ENCODE measurements at places on chromosomes 12 and 14. TPM values are rescaled to one million over a fixed set of nuclear protein-coding genes. Genes with fewer than 3 reads are reported as not detected.

CPNE8 gene
- 9.4 TPM for total RNA-seq

ZBTB1 gene
- total RNA-seq = 43.0 TPM

NELL2 gene
- 0.53 TPM for total RNA-seq

GRCh38 chr12:5309654-5310053 lies 122.3 kb upstream of the NTF3 start:
- H3K27me3 ChIP-seq = no peaks in the 10 kb centered on the region
- no peaks in the 10 kb centered on the region for H3K36me3 ChIP-seq
- DNase-seq = no peak
- H3K27ac ChIP-seq = no peak overlapping the region
- H3K4me3 ChIP-seq = no peak overlapping the region

GRCh38 chr12:4566474-4566873 lies 4.5 kb downstream of the DYRK4 start:
- no peaks in the 10 kb centered on the region for H3K27me3 ChIP-seq
- H3K4me1 ChIP-seq = no peaks in the 10 kb centered on the region
- no peak overlapping the region for H3K4me3 ChIP-seq
- H3K27ac ChIP-seq = no peak overlapping the region

GRCh38 chr14:88765130-88765529 lies 27.6 kb downstream of the EML5 start:
- no peaks in the 10 kb centered on the region for H3K27me3 ChIP-seq
- H3K4me3 ChIP-seq = no peak overlapping the region
- no peaks in the 10 kb centered on the region for H3K4me1 ChIP-seq
- peak; percentile 78 for DNase-seq
- no peaks in the 10 kb centered on the region for H3K36me3 ChIP-seq

DNA sequence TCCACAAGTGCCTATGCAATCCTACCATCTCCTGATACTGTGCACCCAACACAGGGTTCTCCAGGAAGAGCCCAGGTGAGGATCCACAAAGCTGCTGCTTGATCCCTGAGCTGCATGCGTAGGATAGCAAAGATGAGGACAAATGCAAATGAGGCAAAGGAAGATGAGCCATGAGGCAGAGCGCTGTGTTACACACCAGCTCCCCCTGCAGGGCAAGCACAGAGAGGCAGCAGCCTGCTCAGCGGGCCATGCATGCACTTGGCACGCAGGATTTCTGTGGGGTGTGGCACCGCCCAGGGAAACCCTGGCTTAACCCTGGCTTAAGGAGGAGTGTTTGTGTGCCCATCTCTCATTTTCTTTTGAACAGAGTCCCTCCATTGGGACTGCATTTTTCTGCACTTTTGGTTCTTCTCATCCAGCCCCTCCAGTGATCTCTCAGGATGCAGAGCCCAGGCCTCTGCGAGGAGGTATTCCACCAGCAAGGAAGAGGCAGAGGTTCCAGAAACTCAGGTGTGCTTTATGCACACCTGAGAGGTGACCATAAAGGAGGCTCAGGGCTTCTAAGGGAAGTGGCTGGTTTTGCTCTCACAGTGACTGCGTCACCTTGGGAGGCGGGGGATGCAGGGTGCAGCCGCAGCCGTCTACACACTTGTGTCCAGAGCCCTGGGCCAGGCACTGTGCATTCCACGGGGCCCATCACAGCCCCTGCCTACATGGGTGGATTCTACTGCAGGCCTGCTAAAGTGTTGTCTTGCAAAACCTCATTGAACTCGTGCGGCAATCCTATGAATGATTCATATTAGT lies 973.3 kb upstream of the TMEM132C start:
- no peaks in the 10 kb centered on the region for H3K27me3 ChIP-seq
- no peak overlapping the region for H3K4me3 ChIP-seq
- DNase-seq = peak; percentile 36
- H3K4me1 ChIP-seq = peaks cover 3% of the 10 kb centered on the region
